Calu3 (cell line): ENCODE measurements at places on chromosomes 4 and X. TPM values are rescaled to one million over a fixed set of nuclear protein-coding genes. Genes with fewer than 3 reads are reported as not detected.

DNA sequence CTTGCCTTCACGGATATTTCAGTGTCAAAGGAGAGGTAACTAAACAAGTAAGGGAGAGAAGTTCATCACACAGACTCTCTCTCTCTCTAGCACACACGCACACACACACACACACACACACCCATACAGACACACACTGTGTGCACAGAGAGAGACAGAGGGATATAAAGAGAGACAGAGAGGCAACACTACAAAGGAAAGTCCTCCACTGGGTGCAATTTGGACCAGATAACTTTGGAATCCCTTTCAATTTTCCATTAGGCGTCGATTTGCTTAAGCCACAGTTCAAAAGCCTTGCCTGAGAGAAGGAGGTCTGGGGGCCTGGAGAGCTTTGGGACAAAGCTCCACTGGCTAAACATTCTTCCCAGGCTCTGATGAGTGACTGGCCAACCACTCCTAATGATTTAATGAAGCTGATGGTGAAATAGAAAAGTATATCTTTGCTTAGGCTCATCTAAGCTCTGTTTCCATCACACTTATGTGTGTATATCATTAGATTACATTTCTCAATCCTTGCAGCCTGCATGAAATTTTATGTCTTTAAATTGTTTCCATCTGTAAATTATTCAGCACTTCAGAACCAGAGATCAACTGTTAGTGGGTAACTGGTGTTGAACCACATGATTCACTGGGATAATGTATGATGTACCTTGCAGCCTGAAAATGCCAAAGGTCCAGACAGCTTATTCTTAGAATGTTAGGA is 180.8 kb downstream of the MAGEB17 start:
- no peaks in the 10 kb centered on the region for H3K4me1 ChIP-seq
- H3K36me3 ChIP-seq, result no peaks in the 10 kb centered on the region

- no peaks in the 10 kb centered on the region for H3K27me3 ChIP-seq
- no peak for DNase-seq
- no peaks in the 10 kb centered on the region for H3K36me3 ChIP-seq
- H3K4me1 ChIP-seq, result no peaks in the 10 kb centered on the region
Observed at GRCh38 chrX:152918707-152919106, 20.8 kb downstream of the ZNF185 start.

- no peaks in the 10 kb centered on the region for H3K27me3 ChIP-seq
- no peaks in the 10 kb centered on the region for H3K4me1 ChIP-seq
- no peak overlapping the region for H3K27ac ChIP-seq
- no peaks in the 10 kb centered on the region for H3K36me3 ChIP-seq
- DNase-seq, result no peak
- H3K4me3 ChIP-seq, result no peak overlapping the region
Observed at GRCh38 chr4:173501592-173502150, 28.4 kb downstream of the HAND2 start.

The DNAAF6 gene
- not detected in 2 replicates for total RNA-seq

GRCh38 chr4:138344054-138344453 is 101.9 kb upstream of the SLC7A11 start:
- DNase-seq, result no peak
- H3K27me3 ChIP-seq, result no peaks in the 10 kb centered on the region
- H3K4me3 ChIP-seq, result no peak overlapping the region
- peak overlapping the region; percentile 19 for H3K27ac ChIP-seq
